ENCODE measurements at places on chromosomes 2 and 18.

DNA sequence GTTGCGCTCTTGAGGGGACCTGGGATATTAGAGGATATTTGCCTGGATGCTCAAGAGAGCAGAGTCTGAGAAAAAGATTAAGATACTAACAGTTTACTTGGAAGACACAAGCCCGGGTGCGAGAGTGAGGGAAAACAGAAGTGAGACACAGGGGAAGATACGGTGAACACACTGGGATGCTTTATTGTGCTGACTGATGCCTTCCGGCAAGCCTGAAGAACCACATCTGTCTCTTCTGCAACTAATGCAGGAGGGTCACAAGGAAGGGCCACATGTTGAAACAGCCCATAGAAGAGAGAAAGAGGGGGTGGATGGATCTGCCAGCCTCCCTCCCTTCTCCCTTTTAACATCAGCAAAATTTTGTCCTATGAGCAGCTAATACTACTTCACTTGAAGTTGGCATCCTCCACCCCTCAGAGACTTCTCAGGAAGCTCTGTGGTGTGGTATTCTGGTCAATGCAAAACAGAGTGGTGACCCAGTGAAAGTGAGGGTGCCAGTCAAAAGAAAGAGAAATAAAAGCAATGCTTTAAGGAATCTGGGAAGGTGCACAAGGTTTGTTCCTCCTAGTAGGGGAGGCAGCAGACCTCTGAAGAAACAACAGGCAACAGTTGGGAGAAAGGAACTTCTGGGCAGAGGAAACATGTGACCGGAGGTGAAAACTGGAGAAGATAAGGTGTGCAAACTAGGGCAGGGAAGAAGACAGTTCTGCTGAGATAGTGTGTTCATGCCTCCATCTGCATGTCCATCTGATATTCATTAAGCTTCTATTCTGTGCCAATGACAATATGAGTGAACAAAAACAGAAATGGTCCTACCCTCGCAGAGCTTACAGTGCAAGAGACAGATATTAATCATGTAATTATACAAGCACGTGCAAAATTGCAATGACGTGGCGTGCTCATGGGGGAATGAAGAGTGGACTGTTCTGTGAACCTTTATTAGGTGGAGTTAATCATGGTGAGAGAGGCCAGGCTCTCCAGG, 107.1 kb downstream of the LYPD6B start:
- no peak for DNase-seq

GRCh38 chr2:156343940-156344301, 11.4 kb upstream of the NR4A2 start:
- no peak for DNase-seq

DNA sequence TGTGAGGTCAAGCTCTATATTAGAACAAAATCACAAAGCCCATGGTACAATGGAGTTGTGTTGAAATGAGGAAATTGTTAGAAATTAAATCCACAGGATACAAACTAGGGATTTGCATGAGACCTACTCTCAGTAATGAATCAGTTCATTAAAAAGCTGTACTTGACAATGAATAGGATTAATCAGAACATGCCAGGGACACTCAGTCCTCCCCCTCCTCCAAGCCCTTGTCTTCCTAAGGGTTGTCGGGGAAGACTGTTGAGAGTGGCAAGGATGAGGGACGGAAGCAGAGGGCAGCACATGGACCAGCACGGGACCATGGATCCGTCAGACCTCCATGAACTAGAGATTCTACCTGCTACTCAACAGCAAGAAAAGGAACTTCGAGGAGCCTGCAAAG, 39.8 kb downstream of the SPRED2 start:
- no peak for DNase-seq

GRCh38 chr2:45180779-45181178, 171.5 kb upstream of the SIX2 start:
- no peak for DNase-seq

DNA sequence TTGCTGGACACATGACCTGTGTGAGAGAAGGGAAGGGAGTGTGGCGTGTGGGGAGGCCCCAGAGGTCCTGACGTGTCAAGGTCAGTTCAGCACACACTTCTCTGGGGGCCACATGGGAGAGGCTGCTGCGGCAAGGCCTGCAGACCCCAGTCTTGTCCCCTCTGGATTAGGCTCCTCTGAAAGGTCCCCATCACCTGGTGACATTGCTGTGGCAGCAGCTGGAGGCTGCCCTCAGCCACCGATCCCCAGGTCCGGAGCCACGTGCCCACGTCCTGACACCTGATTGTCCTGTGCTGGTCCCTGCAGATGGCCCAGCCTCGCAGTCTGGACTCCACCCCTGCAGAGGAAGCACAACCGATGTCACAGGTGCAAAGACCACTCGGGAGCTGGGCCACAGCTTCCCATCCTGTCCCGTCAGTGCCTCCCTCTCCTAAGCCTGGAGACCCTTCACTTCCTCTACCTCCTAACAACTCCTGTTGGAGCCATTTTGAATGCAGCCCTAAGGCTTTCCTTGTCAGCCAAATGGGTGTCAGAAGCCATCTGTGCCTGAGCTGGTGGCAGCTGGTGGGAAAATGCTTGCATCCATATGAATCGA, 12.7 kb downstream of the TMEM177 start:
- DNase-seq, result no peak

DNA sequence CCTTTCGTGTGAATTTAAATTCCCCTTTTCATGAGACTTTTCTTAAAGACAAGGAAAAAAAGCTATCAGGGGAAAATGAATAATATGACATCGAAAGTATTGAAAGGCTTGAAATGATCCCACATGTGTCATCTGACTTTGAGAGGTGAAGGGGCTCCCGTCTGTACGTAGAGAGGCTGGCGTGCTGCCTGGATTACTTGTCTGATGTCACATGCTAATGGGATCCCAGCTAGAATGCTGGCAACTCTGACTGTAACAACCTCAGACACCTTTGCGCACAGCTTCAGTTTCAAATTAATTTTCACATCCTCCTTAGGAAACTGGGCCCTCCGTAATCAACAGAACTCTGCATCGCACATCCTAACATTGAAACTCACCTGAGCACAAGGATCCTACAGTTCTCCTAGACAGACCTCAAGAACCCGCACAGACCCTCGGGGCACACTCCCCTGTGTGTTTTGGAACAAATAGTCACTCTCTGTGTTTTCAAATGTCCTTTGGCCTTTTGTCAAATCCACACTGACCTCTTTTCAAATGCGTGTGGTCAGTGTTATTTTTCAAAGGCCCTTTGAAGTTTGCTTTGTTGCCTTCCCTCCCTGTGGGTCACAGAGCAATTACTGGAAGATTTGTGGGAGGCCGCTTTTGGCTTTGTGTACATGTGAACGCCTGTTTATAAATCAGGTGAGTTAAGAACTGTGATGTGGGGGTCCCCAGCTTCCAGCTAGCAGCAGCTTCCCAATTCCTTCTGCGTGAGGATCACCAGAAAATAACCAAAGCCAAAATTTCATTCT, 65.9 kb downstream of the IL1R2 start:
- DNase-seq, result no peak

Data from PC-9 (cell line).